Nucleus accumbens (tissue), 56 donors: ENCODE measurements at places on chromosomes 6 and 20.

DNA sequence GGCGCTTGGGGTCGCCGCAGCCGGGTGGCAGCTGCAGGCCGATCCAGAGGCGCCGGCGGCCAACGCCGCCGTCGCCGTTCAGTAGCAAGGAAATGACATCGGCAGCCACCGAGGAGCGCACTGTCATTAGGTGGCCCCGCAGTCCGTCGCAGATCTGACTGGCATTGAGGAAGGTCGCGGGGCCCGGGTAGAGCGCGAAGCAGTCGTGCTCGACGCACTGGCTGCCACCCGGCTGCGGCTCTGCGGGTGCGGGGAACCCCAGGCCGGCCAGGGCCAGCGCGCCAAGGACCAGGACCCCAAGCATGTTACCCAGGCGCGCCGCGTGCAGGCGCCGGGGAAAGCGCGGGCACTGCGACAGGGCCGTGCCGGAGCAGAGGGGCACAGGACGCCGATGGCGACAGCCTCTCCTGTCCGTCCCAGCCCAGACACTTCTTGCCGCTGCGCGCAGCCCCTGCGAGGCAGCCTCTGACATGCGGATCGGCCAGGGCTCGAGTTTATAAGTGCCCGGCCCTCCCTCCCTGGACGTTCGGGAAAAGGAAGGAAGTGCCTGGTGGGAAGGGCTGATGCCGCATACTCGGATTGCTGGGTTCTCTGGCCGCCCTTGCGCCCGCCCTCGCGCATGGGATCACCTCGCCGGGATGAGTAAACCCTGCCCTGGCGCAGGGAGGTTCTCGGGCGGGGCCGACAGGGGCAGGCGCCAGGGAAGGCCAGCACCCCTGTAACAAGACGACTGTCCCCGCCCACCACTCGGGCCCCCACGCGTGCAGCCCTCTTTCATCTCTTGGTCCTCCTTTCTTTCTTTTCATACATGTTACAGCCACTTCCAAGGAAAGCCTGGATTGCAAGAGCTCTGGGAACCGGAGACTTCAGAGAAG is at the start of gene THBD:
Gene THBD, minus strand, starts transcription at position 472 of the 875 bp plus-strand sequence. Its CDS starts 168 bp downstream, at position 304.
- DNase-seq, result no peak

DNA sequence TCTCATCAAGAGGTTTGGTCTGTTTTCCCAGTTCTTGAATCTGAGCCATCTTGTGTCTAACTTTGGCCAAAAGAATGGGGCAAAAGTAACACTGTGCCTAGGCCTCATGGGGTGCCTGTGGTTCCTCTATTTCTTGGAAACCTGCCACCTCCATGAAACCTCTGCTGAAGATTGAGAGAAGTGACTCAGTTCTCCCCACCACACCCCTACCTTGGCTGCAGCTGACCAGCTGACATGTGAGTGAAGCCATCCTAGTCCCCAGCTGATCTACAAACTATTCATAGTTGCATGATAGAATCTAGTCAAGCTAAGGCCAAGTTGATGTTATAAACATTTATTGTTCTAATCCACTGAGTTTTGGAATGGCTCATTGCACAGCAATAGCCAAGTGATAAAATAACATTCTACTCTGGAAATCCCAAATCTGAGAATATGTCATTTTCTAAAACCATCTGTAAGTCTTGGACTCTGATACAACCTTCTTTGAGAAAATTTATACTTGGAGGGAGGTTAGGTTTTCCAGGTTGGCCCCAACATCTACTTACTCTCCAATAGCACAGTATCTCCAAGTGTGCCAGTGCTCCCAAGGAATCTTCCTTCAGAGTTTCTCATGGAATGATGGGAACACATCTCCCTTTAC is 107.0 kb upstream of the SMLR1 start:
- no peak for DNase-seq

DNA sequence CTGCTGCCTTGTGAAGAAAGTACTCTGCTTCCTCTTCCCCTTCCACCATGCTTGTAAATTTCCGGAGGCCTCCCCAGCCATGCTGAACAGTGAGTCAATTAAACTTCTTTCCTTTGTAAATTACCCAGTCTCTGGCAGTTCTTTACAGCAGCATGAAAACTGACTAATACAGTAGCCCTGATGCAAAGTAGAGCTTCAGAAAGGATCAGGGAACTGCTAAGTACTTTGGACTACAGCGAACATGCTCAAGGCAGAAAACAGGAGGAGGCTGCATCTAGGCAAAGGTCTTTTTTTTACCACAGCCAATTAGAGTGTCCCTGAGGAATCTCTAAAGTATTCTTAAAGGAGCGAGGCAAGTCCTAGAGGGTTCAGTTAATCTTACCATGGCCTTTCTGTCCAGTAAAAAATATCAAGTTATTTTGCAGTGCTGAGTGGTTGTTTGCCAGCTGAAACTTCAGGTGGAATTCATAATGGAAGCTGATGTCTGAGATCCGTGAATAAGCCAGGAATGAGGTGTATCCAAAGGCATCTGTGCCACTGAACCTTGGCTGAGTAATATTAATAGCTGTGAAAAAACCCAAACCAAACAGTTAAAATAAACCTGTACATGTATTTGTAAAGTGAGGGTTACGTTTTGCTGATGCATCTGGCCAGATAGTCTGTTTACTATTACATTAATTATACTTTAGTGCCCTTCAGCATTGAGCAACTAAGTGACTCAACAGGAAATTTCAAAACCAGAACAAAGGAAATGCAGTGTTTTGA is 170.4 kb downstream of the PHF3 start:
- DNase-seq, result no peak

- no peak for DNase-seq
Measured at GRCh38 chr20:44803383-44803941, 6.9 kb downstream of the RIMS4 start.

GRCh38 chr6:77106992-77107391 is 356.3 kb downstream of the HTR1B start:
- no peak for DNase-seq

- no peak for DNase-seq
Measured at GRCh38 chr6:137759624-137760023, 107.4 kb upstream of the TNFAIP3 start.
